ENCODE measurements at places on chromosomes 2 and 18.
A peak's percentile ranks its signal among the peaks of the same experiment; 100 is the strongest.

- no peak for DNase-seq
Measured at GRCh38 chr2:230327418-230328154, 593 bp downstream of the SP140L start.

- peak; percentile 46 for DNase-seq
Measured at GRCh38 chr2:237700512-237701032, 73.2 kb downstream of the LRRFIP1 start.

DNA sequence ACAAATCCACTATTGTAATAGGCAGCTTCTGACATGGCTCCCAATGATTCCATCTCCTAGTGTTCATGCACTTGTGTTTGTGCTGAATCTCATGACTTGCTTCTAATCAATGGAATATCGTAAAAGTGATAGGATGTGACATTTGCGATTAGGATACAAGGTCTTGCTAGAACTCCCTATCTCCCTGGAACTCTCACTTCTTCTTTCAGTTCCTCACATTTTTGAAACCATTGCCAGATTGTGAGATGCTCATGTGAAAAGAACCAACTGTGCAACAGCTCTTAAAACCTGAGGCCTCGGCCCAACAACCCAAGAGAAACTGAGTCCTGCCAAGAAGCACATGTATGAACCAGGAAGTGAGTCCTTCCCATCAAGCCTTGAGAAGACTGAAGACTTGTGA is 226.9 kb upstream of the DTNA start:
- no peak for DNase-seq

- DNase-seq, result no peak
Measured at GRCh38 chr2:225233234-225233633, 166.3 kb upstream of the NYAP2 start.

DNA sequence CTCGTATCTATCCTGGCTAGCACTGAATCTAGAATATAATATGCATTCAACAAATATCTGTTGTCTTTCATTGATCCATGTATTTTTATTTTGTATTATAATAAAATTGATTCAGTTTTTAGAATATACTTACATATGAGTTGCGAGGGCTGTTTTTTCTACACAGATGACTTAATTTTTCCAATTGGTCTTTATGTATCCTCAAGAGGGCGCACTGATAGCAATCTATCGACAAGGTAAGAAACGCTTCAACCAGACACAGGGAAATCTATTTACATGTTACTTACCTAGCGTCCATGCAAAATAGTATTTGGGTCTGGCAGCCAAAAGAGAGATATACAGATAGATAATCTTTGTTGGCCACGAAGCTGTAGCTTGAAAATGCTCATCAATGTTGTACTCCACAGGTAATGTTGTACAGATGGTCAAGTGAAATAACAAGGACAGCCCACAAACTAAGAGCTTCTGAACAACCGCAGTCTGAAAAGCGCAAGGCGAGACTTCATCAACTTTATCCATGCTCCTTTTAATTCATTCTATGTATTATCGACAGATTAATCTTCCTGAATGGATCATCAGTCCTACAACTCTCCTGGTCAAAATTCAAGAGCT is 35.5 kb upstream of the KIDINS220 start:
- DNase-seq, result no peak

GRCh38 chr2:217153510-217153909 is 293.6 kb upstream of the TNP1 start:
- DNase-seq, result no peak

DNA sequence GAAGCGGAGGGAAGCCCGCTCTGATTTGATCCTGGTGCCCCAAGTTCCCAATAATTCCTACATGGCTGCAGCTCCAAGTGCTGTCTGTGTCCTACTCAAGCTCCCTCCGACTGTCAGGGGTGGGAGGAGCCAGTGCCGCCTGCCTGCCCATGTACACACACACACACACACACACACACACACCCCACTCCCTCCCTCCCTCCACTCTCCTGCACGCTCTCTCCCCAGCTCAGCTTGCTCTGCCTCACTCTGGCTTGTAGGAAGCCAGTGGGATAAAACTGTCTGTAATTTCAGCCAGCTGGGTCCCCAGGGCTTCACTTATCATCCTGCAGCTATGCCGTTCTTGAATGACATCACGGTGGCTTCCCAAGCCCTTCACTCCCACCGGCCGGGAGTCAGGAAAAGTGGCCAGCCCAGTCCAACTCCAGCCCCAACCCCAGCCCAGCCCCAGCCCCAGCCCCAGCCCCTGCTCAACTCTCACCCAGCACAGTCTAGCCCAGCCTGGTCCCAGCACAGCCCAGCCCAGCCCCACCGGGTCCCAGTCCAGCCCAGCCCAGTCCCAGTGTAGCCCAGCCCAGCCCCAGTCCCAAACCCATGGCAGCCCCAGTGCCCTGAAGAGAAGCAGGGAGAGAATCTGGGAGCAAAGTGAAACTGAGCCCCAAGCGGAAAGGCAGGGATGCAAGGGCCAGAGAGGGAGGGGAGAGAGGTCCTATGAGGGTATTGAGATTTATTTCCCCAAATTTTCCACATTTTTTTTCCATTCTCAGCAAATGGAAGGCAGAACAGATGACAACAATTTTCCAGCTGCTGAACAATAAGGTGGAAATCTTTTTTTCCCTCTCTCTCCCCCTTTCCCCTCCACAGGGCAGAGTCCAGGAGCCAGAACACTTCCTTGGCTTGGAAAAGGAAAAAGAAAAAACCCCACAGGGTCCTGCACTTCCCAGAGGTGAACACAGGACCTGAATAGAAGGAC is 144.0 kb downstream of the TNS1 start:
- DNase-seq, result no peak

- DNase-seq, result no peak
Measured at GRCh38 chr2:150909613-150910012, 352.1 kb downstream of the RBM43 start.

DNA sequence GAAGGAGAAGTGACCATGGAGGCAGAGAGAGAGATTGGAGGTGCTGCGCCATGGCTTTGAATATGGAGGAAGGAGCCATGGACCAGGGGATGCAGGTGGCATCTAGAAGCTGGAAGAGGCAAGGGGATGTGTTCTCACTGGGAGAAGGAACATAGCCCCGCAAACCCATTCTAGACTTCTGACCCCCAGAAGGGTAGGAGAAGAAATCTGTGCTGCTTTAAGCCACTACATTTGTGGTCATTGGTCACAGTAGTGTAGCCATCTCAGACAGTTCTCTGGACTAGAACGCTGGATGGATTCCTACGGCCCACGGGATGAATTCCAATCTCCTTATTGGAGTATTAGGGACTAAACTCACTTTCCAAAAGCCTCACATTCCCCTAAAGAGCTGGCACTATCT is 67.8 kb downstream of the PTGR3 start:
- DNase-seq, result no peak

DNA sequence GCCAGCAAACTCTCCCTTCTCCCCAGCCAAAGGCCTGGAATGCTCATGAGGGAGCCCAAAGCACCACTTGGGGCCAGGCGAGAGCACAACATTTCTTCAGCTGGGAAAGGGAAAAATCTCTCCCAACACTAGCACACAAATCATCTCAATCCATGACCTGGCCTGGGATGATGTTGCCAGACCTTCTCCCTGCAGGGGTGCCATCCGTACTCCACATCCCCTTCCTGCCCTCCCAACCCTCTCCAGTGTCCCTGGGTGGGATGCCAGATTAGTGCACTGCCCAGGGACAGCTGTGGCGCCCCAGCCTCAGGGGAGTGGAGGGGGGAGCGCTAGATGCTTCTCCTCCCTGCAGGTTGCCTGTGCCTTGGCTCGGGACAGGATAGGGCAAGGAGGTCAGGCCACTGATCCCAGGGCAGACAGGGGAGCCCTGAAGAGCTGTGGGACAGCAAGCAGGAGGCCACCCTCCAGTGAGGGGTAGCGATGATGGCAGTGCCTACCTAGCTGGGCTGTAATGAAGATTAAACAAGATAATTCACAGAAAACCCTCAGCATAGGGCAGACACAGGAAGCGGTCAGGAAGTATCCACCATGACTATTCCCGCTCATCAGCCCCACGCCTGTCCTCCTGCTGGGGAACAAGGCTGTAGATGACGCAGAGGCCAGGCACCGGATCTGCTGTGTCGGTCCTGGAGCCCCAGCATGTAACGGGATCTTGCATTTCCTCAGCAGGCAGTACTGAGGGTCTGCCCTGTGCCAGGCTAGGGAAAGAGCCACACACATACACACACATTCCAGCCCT is 31.1 kb downstream of the SERTAD2 start:
- no peak for DNase-seq

DNA sequence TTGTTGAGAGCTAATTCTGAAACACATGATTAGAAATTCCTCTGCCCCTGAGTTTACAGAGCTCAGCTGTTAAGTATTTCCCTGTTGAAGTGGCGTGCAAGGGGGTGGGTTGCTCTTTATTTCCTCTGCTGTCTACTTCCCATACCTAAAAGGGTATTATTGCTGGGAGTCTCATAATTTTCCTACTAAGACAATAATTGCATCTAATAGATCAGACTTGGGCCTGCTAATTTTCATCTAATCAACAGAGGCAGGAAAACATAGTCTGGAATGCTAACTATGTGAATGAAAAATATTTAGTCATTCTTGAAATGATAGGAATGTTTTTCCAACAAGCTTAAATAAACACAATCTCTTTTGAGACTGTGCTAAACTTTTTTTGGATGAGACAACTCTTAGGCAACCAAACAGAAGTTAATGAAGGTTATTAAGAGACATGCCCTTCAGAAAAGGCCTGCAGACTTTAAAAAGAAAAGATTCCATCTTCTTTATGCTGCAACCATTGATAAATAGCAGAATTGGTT is 111.4 kb downstream of the FEZ2 start:
- DNase-seq, result no peak

DNA sequence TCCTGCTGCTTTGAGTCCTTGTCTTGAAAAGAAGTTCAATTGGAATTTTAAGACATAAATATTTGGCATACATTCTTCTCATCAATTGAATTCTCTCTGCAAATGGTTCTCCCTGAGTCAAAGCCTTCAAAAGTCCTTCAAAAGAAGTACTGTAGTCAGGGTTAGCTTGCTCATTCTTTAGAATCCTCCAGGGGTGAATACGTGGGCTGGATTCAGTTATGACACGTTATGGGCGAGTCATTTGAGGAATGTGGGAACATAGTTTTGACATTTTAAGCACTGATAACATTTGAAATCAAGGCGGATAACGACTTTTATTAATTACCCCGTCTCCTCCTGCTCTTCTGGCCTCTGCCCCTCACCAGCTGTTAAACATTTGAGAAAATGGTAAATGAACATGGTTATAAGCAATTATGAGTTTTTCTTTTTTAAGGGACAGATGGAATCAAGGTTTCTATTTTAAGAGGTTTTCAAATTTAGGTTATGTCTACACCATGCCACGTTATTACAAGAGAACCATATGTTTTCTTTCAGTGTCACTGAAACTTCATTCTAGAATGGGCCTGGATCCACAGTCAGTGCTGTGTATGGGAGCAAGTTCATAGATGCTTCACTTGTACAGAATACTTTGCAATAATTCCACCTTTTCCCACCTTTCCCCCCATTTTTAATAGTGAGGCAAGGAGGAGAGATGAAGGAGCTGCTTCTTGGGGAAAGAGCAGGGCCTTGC is 273.1 kb downstream of the TSN start:
- no peak for DNase-seq

DNA sequence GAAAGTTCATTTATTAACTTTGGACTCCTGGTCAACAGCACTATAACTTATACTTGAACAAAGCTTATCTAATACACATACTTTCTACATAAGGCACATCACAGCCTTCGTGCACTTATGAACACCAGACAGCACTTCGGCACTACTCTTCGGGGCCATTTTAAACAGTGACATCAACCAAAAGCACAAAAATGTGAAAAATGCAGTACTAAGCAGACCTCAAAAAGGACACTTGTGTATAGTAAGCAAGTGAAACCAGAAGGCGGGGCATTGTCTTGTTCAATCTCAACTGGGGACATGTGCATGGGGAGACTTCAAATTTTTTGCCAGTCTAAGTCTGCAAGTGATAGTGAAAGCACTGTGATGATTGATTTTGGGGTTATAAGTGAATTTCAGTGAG is 163.0 kb downstream of the NCKAP5 start:
- DNase-seq, result no peak

DNA sequence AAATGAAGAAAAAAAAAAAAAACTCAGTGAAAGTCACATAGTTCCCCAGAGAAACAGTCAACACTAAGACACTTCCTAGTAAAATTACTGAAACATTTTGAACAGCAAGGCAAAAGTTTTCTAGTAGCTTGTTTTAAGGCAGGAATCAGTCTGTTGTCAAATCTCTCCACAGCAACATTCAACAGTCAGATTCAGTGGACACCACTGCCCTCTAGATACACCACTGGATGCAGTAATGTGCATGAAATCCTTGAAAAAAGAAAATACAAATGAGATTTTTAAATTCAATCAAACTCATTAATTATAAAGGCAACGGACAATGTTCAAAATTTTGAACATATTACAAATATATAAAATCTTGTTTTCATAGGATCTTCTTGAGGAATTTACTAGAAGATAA is 46.4 kb downstream of the GRB14 start:
- no peak for DNase-seq

- no peak for DNase-seq
Measured at GRCh38 chr2:165573534-165574461, 104.3 kb downstream of the CSRNP3 start.

Measured in activated CD8-positive, alpha-beta memory T cell treated with anti-CD3 and anti-CD28 coated beads for 1 hour (primary cell).